Activated CD4-positive, alpha-beta T cell treated with anti-CD3 and anti-CD28 coated beads, Interleukin-10, Interleukin-2, amounts not matched to agents 100 ng/mL and 50 ng/mL, durations not matched to agents 16 hours and 8 hours (primary cell): ENCODE measurements at places on chromosomes 7 and 10.

DNA sequence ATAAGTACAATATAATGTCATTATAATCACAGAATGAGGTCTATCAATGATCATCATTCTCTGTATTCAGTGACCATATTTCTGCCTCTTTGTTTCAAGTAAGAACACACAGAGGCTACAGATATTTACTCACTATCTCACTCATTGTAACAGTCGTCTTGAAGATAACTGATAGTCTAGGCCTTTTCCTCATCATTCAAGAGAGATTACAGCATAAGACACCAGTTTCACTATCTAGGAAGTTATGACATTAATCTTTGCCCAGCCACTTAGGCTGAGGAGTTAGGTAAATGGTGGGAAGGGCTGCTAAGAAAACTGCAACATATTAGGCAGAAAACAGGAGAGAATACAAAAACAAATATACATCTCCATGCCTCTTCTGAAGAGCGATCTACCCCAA lies 125.3 kb downstream of the CHCHD3 start:
- no peak for DNase-seq

DNA sequence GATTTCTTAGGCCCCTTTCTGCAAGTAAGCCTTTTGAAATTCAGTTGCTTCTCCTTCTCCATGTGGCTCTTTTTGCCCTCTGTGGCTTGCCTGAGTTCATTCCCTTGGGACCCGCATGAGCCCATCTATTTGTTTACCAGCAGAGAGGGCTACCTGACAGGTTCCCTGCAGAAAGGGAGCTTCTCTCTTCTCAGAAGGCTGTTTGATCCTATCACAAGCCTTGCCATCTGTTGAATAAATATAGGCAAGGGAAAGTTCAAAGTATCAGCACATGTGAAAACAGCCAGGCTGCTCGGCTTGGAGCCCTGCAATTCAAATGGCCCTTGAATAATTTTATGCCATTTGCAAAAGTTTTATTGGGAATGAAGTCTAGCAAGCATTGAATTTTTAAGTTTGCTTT lies 720.2 kb upstream of the FZD8 start:
- no peak for DNase-seq

DNA sequence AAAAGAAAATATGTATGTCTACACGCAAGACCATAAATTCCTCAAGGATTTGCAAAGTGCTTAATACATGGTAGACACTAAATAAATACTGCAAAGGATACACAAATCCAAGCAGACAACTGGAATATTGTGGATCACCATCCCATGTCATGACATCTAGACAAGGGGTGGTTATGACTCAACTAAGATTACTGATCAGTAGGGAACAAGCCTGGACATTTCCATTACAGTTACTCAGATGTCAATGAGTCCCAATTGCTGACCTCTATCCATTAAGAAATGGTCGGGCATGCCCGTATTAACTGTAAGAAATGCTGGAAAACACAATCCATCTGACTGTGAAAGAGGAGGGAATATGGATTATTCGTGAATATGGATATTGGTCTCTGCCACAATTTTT lies 27.6 kb upstream of the RUFY2 start:
- no peak for DNase-seq

DNA sequence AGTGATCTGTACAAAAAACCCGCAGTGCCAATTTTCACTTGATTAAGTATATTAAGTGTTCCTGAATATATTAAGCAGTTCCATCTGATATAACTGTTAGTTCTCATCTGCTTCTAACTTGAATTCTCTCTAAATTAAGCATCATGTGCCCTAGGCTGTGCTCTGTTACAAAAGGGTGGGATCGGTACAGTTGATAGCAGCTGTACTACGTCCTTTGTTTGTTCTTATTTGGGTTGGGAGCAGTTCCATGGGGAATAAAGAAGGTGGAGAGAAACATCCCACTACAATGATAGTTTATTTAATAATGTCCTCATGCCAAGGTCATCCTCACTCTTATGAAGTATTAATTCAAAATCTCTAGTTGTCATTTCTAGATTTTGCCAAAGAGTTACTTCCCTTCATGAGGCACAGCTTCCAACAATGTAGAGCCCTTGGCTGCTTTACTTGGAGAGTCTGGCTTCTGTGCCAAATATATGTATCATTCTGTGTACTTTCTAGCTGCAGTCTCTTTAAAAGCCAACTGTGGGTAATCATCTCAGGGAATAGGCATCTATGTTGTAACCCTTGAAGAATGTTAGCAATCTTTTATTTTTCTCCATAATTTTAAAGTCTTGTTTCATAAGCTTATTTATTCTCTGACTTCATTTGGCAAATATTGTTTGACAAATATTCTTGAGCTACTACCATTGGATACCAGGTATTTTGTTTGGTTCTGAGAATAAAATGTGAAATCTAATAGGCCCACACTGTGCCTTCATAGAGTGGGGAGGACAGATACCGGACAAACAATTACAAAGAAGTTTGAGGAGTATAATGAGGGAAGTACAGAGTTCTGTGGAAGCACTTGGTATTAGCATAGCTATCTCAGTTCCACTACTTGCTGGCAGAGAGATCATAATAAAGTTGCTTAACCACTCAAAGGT lies 22.4 kb upstream of the AHR start:
- DNase-seq = no peak

DNA sequence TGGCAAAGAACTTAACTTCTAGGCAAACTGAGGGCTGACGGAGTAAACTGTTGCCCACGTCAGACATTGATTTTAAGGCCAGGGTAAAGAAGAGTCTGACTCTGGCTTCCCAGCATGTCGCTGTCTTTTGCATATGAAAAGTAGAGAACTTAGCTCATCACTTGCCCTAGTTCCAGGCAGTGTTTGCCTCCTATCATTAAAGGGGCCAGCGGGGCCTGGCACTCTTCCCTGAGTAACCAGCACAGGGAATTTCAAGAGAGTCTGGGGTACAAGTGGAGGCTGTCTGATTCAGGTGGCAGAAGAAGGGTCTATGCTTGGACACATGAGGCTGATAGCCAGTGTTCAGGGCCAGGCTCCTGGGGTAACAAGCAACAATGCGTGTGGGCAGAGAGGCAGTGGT lies 4.8 kb downstream of the DENND2A start:
- no peak for DNase-seq

GRCh38 chr10:77163670-77164348 lies 473.8 kb downstream of the KCNMA1 start:
- no peak for DNase-seq

GRCh38 chr7:115478426-115478825 lies 552.1 kb downstream of the TFEC start:
- DNase-seq = no peak

DNA sequence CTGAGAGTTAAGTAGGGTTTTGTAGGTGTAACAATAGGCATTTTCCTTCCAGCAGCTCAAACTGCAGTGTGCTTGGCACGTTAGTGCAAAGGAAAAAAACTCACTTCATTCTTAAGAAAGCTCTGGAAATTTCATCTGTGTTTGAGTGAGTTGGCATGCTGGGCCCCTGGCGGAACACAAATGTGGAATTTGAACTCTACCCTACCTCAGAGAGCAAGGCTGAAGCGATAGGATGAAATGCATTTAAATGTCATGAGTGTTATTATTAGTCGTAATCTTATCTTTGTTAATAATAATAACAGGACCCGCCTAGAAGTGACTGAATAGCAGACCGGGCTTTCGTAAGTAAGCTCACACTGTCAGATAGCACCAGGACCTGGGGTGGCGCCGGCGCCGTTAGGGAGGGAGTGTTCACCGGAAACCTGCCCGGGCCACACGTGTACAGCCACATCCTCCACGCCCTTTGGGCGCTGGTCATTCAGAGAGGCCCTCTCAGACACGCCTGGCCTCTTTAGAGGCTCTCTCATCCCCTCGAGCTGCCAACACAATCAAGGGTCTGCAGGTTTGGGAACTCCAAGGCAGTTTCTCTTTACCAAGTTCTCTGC lies 63.5 kb downstream of the GRK5 start:
- peak; percentile 60 for DNase-seq

DNA sequence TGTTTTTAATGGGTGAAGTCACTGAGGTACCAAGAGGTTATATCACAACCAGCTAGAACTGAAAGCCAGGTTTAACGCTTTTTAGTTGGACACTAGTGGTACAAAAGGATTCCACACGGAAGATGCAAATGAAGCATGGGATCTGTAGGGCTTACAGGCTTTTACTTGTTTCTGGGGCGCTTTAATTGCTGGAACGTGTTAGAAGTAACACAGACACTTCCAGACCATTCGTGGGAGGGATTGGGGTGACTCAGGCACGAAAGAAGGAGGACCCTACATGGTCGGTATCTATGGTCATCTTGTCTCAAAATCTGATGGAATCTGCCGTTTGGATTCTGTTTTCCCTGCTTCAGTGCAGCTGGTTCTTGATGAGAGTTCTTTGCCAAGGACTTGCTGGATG lies 1.0 kb downstream of the YKT6 start:
- no peak for DNase-seq

DNA sequence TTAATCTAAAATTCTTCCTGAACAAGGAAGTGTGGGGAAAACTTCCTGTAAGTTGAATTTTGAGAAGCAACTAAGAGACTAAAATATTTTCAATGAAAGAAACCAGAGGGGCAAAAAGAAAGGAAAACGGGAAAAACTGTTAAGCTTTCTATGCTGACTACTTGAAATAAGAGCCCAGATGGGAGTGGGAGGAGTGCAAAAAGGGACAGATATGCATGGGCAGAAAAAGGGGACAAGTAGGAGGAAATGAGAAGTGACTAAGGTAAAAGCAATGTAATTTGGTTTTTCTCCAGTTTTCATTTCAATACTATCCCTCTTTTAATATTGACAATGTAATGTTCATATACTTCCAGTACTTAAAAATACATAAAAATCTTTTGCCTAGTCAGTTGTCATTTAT lies 11.1 kb downstream of the OGA start:
- no peak for DNase-seq

GRCh38 chr10:22834471-22834870 lies 93.4 kb upstream of the ARMC3 start:
- DNase-seq = no peak

DNA sequence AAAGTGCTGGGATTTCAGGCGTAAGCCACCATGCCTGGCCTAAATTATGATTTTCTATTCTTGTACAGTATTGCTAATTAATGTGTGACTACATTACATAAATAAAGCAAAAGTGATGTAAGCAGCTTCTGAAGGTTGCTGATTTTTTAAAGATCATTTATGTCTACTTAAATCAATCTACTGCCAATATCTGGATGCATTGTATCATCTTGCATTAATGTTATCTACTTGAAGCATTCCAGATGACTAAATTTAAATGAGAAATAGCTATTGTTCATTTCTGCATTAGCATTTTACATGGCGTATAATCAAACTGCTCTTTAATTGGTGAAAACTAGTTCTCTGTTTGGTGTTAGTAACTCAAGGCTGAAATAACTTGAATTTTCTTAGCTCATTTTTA lies 37.1 kb upstream of the HIBADH start:
- DNase-seq = no peak

- no peak for DNase-seq
Observed at GRCh38 chr10:35316218-35316967, 19.9 kb upstream of the CCNY start.

DNA sequence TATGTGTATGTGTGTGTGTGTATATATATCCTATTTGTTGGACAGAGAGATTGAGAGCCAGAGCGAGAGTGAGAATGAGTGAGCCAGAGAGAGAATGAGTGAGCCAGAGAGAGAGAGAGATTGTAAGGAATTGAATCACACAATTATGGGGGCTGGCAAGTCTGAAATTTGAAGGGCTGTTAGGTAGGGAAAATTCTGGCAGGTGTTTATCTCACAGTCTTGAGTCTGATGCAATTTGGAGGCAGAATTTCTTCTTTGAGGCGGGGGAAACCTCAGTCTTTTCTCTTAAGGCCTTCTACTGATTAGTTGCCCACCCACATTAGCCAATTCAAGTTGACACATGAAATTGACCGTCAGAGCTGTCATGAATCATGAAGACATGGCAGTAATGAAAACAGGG lies 41.0 kb upstream of the WASL start:
- no peak for DNase-seq
